Activated T-cell treated with anti-CD3 and anti-CD28 coated beads, Interleukin-2, amount 50 U/mL, for 72 hours (primary cell): ENCODE measurements at places on chromosomes 2 and 18.

DNA sequence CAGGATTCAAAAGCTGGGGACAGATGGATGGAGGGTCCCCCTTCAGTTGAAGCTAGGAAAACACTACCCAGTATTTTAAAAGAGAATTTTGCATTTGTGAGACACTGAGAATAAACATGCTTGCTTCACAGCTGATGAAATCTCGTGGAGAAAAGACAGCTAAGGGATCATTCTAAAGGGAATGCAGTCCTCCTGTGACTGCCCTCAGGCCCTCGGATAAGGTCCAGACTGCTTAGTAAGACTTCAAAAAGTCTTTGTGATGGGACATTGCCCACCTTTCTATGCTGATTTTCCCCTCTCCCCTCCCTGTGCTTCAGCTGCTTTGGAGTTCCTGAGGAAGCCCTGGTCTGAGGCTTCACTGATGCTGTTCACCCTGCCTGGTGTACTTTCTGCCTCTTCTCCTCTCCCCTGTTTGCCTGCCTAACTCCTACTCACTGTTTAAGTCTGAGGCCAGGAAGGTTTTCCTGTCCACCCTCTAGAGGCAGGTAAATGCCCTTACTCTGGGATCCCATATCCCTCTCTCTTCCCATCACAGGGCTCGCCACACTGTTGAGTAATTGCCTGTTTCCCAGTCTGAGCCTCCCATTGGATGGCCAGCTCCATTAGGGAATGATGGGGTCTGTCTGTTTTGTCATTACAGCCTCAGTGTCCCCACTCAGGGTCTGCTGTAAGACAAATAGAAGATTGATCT, 26.6 kb downstream of the POLE4 start:
- DNase-seq, result no peak

GRCh38 chr18:67300498-67300897, 216.0 kb downstream of the DSEL start:
- DNase-seq, result peak; percentile 23

DNA sequence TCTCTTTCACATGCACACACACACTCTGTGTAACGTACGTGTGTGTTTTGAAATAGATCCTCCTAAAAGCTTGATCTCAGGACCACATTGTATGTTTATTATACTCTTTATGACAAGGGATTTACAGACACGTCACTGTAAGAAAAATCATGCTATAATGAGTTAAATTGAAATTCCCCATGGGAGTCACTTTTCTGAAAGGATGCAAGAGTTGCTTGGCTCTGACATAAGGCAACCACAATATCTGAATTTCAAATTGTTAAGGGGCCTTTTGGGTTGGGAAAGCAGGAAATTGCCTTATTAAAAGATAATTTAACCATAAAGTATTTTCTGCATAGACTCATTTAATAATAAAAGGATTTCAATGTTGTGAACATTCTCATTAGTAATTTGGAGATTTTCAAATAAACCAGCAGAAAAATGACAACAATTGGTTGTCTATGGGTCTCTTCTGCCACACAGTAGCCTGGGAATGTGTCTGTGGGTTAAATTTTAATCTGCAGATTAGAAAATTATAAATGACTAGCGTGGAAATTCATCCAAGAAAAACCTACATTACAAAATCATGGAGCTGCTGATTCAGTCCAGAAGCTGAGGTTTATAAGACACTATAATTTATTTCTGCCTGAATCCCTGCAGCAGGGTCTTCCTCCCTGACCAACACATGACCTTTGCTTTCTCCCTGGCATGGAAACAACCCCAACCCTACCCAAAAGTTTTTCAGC, 75.9 kb upstream of the PID1 start:
- no peak for DNase-seq

DNA sequence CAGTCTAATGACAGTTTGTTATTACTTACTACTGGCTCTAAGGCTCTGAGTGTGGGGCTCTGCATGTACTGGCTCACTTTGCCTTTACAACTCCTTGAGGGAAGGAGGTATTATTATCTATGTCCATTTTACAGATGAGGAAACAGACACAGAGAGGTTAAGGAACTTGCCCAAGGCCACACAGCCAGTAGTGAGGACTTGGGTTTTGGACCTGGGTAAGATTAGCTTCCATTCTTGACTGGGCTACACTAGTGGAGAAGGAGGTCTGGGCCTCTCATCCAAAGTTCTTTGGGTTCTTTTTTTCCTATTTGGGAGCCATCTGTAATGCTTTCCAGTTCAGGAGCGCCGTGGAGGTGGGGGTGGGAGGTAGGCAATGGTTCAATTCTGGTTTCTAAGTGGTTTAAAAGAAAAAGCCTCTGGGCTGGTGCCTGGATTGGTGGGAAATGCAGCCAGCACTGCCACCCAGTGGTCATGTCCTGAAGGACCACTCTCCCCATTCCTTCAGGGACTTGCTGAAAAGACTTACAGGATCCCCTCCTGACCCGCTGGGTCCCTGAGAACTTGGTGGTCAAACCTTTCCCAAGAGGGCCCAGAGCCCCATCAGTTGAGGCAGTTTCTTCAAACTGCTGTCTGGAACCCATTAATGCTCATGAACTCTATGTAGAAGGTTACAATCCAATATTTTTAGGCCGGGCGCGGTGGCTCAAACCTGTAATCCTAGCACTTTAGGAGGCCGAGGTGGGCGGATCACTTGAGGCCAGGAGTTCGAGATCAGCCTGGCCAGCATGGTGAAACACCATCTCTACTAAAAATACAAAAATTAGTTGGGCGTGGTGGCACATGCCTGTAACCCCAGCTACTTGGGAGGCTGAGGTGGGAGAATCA, 38.6 kb upstream of the NOTO start:
- DNase-seq, result peak; percentile 71

DNA sequence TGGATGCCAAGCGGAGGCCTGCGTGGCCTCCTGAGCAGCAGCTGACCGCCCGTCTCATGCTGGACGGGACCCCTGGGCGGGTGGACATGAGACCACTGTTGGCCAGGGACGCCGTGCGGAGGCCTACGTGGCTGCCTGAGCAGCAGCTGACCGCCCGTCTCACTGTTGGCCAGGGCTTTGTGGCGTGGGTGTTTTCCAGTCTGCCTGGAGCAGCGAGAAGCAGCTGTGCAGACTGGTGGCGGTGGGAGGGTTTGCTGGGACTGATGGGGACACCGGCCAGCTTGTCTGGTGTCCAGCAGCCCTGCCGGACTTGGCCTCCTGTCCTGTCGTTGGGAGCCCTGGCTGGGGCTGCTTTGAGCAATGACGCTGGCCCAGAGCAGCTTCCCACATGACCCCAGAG, 5.8 kb upstream of the D2HGDH start:
- DNase-seq, result no peak

GRCh38 chr2:212294816-212295215, 243.8 kb downstream of the ERBB4 start:
- DNase-seq, result no peak

GRCh38 chr2:30847329-30847728, 40.1 kb upstream of the CAPN13 start:
- no peak for DNase-seq

- DNase-seq, result no peak
Measured at GRCh38 chr2:209614690-209615369, 156.8 kb upstream of the UNC80 start.

DNA sequence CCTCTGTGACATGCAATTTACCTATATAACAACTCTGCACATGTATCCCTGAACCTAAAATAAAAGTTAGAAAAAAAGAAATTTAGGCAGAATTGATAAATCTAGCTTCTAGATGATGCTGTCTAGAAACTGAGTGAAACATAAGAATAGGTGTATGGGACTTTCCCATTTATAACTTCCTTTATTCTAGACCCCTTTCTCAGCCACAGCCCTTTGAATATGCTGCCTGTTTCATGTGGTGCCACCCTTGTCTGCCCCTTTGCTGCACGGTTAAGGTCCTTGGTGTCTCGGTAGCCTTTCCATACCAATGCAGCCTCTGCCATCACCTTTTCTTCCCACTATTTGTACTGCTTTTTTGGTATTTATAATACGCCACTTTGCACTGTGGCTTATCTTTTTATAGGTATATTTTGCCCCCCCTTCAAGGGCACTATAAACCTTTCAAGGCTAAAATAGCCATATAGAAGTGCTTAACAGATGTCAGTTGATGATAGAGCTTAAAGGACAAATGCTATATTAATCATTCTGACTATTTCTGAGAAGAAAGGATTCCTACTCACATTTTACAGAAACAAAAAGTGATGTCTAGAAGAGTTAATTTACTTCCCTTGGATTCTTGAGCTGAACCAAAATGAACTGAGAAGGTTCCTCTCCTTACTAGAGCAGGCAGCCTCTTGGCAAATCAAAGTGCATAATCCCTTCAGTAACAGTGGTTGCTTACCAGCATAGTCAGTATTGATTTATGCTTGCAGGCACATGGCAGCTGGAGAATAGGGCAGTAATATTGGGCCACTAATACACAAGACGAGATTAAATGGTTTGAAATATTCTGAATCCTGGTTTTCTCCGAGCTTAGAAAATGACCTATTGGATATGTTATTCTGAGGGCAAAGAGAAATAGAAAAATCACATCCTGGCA, 88.1 kb upstream of the CYP26B1 start:
- DNase-seq, result no peak

- no peak for DNase-seq
Measured at GRCh38 chr2:190785334-190785733, 95.3 kb upstream of the GLS start.

GRCh38 chr2:16729335-16729734, 63.7 kb upstream of the CYRIA start:
- no peak for DNase-seq

GRCh38 chr2:38533757-38534545, 68.8 kb downstream of the HNRNPLL start:
- no peak for DNase-seq

GRCh38 chr18:78528411-78529258, 451.0 kb upstream of the SALL3 start:
- no peak for DNase-seq

- DNase-seq, result no peak
Measured at GRCh38 chr2:160454070-160454797, 39.4 kb downstream of the RBMS1 start.

- DNase-seq, result no peak
Measured at GRCh38 chr18:41687138-41687537, 267.9 kb upstream of the PIK3C3 start.

- peak; percentile 65 for DNase-seq
Measured at GRCh38 chr18:46148810-46149209, 44.6 kb downstream of the HAUS1 start.

DNA sequence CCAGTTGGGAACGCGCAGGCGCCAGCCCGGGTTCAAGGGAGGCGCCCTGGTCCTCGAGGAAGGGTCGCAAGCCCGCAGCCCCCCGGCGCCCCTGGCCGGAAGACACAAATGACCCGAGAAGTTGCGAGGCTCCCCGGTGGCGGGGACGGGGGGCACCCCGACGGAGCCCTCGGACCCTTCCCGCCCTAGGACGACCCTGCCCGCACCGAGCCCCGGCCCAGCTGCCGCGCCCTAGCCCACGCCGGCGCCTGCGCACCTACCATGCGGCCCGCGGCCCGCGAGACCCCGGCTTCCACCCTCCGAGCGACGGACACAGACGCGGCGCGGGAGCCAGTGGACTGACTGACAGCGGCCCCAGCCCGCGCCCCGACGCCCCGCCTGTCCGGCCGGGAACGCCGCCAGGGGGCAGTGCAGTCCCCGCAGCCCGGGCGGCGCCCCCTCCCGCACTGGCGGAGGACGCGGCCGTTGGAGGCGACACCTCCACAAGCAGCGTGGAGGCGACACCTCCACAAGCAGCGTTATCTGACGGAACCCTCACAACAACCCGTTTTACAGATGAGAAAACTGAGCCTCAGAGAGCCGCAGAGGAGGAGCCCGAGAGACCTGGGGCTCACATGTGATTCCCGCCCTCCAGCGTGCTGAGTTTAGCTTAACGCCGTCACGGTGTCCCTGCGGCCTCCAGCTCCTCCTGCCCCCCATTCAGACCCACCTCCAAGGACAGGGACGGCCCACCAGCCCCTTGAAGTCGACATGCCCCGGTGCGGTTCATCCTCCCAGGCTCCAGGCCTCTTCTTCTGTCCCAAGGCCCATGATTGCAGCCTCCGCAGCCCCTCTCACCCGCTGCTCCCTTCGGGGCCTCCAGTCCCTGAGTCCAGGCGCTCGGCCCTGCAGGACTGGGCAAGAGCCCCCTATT, at the start of gene NMUR1:
Gene NMUR1 (minus strand): TSS at position 347 of the 913 bp plus-strand sequence. CDS start 84 bp downstream, at position 263.
- peak; percentile 88 for DNase-seq

DNA sequence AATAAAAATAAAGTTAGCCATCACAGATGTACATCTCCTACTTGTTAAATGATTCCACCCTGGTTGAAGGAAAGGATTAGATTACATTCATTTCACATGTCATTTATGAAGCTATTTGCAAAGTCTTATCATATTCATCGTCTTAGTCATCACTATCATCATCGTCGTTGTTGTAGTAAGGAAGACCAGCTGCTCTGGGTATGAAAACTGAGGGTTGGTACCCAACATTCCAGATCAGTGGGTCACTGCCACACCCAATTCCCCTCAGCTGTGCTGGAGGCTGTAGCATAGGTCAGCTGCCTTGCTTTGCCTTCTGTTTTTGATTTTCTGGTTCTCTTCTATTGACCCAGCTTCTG, 20.9 kb upstream of the CCBE1 start:
- no peak for DNase-seq

DNA sequence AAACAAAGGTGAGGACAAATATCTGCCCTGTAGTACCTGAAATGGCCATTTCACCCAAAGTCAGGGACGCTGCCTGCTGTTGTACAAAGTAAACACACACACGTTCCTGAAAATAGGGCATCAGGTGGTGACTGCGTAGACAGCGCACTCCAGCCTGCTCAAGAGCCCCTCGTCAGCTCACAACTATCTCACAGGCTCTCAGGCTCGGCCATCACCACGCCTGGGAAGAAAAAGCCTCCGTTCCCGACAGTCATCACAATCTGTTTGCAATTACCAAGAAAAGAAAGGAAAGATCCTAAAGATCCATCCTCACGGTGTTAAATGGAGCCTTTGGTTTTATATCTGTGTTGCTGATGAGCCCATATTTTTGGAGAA, 230.2 kb downstream of the ZNF516 start:
- DNase-seq, result no peak

- DNase-seq, result no peak
Measured at GRCh38 chr18:55821219-55821618, 233.2 kb upstream of the TCF4 start.

DNA sequence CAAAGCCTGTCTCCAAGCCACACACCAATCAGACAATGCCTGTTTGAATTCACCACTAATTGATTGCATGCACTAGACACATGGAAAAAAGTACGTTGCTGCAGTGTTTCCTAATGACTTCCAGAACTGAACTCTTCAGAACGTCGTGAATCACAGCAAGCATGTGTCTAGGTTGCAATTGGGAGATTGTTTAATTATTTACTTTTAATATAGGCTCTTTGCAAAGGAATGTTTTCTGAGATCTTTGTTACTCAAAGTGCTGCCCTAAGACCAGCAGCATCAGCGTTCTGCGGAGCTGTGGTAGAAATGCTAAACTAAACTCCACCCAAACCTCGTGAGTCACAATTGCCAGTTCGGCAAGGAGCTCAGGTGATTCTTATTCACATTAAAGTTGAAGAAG, 52.7 kb upstream of the CCDC68 start:
- DNase-seq, result no peak

DNA sequence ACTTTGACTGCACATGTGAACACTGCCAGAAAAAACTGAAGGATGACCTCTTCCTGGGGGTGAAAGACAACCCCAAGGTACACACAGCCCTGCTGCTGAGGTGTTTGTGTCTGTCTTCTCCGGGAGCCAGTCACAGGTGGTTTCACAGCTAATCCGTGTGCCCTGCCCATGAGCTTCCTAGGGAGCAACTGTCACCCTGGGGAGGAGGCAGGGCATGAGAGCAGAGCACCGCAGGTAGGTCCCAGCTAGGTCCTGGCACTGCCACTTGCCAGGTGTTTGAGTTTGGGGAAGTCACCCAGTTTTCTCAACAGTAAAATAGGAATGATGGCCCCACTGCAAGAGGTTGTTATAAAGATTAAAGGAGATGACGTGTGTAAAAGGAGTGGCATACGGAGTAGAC, 29.1 kb downstream of the SMYD1 start:
- no peak for DNase-seq

GRCh38 chr18:75253784-75254183, 43.2 kb downstream of the TSHZ1 start:
- no peak for DNase-seq
